Muscle of leg (tissue), 16 donors: ENCODE measurements at places on chromosomes 1 and 21. TPM values are rescaled to one million over a fixed set of nuclear protein-coding genes. Genes with fewer than 3 reads are reported as not detected.

- DNase-seq: no peak
These were observed 112.9 kb downstream of the PTPN14 start for GRCh38 chr1:214438530-214438929.

DNA sequence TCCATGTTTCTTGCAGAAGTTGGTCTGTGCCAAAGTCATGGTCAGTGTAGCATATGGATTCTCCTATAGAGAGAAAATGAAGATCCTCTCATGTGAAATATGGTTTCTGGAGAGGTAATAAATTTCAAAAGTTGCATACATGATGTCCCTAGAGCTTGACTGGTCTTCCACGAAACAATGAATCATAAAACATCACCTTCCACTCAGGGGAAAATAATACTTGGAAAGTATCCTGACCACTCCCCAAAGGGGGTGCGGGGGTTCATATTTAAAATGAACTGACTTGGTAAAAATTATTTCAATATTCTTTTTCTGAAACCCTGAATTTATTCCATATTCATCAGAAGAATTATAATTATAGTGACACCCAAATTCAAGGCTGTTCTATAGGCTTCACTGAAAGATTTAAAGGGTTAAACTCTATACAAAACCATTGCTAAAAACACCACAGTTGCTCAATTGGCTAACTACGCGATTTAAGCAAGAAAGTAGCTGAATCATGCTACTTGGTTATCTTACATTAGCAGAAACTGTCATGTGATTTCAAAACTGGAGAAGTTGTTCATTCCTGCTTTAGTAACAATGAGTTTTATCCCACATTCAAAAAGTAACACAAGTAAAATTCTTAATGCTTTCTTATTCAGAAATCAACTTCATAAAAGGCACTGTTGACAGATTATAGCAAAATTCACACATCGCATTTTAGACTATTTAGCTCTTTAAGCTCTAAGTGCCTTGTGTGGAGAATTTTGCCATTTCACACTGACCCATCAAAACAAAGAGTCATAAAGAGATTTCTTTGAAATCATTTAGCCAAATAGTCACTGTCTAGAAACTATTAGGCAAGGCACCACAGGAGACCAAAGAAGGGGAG, 5.3 kb downstream of the CREG1 start:
- DNase-seq: peak; percentile 62

The KLHDC7A gene
- not detected for total RNA-seq

The ESPN gene
- 0.22 TPM for total RNA-seq

- no peak for DNase-seq
These were observed 29.0 kb downstream of the PTPRC start for GRCh38 chr1:198667807-198668206.
